ENCODE measurements at places on chromosomes 3 and 15.

GRCh38 chr15:60923925-60924324, 305.2 kb downstream of the RORA start:
- DNase-seq, result no peak

DNA sequence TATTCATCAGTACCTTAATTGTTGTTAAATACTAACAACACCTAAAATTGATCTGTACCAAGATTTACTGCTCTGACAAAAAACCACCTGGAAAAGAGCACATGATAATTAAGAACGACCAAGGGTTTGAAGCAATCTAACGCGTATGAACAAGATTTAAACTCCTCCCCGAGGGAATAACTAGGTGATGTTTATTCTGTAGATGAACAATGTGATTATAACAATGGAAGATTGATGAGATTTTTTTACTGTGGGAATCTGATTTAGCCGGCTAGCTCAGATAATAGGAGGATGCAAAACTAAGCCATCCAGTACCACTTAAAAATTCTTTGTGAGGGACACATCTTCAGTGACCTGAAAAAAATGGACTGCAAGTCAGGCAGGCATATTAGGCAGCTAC, 222.1 kb downstream of the FHIT start:
- DNase-seq, result no peak

- no peak for DNase-seq
Observed at GRCh38 chr3:84965141-84965540, 6.4 kb downstream of the CADM2 start.

DNA sequence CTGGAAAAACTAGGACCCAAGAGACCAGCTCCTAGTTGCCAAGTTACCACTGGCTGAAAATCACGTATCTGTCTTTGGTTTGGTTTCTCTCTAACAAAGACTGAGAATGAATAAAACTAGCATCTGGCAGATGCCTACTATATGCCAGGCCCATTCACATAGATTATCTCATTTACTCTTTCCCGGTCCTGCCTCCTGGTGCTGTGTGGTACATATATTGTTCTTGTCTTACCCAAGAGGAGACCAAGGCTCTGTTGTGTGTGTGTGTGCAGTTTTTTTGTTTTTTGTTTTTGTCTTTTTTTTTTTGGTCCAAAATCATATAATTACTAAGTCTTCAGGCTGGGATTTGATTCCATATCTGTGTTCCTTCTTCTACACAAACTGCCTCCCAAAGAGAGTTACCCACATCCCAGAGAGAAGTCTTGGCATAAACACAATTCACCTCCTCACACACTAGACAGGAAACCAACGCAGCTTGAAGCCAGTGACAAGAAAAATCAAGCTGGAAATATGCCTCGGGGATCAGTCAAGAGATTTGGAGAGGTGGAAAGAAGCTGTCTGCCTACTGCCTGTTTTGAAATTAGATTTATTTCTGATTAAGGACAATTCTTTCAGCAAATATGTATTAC, 891 bp downstream of the AHSG start:
- no peak for DNase-seq

GRCh38 chr3:194267744-194268653, 83.1 kb downstream of the CPN2 start:
- no peak for DNase-seq

DNA sequence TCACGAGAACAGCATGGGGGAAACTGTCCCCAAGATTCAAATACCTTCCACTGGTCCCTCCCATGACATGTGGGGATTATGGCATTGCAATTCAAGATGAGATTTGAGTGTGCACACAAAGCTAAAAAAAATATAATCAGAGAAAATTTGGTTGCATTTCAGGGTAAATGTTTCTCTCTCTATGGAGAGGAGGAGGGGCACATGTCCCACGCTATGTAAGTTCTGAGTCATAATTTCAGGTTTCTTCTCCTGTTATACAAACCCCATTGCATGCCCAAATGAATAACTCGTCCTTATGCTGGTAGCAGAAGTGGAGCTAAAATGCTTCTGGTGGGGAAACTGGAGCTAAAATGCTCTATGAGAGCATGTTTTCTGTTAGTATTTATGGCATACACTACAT, 209.7 kb upstream of the DCBLD2 start:
- no peak for DNase-seq

GRCh38 chr15:66868918-66869317, 166.9 kb downstream of the SMAD6 start:
- DNase-seq, result no peak

- no peak for DNase-seq
Observed at GRCh38 chr3:135068011-135068410, 273.0 kb downstream of the EPHB1 start.

DNA sequence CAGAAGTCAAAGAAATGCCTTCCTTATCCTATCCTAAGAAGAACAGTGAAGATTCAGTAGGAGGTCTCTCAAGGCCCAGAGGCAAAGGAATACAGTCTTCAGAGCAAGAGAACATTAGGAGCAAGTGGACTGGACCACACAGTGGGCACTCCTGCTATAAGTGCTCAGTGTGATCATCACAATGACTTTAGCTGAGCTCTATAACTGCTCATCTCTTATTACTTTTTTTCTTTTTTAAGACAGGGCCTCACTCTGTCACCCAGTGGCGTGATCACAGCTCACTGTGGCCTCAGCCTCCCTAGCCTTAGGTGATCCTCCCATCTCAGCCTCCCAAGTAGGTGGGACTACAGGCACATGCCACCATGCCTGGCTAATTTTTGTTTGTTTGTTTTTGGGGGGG, 48.1 kb downstream of the COL8A1 start:
- DNase-seq, result no peak

- DNase-seq, result no peak
Observed at GRCh38 chr3:128879991-128880390, 571 bp downstream of the ACAD9 start.

- no peak for DNase-seq
Observed at GRCh38 chr3:194401346-194401745, 2.3 kb upstream of the GP5 start.

GRCh38 chr3:51773529-51774056, 5.4 kb downstream of the IQCF6 start:
- DNase-seq, result no peak

DNA sequence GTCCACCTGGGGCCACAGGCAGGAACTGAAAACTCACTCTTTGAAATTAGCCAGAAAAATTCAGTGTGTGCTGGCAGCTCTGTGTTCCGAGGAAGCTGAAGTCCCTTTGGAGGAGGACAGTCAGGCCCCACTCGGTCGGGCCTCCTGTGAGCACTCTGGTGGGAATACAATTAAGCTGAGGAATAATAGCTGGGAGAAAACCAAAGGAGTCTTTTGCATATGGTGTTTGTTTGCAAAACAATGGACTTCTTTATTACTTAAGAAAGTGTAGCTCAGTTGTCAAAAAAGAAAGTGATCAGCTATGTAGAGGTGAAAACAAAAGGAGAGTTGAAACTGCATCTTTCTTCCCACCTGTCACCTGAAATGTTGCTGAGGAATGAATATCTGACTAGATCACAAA, 202.5 kb downstream of the MEIS2 start:
- DNase-seq, result no peak

DNA sequence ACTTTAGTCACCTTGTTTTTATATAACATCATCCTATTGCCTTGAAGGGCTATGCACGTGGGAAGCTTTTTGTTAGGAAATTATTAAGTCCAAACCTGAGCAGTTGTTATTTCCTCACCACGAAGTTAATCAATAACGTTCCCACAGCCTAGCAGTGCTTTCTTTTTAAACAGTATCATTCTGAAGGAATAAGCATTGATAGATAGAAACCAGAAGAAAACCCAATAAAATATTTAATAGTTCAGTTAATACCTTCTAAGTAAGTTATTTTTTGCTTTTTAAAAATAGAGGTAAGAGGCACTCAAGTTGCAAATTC, 149.3 kb downstream of the KCNMB2 start:
- no peak for DNase-seq

DNA sequence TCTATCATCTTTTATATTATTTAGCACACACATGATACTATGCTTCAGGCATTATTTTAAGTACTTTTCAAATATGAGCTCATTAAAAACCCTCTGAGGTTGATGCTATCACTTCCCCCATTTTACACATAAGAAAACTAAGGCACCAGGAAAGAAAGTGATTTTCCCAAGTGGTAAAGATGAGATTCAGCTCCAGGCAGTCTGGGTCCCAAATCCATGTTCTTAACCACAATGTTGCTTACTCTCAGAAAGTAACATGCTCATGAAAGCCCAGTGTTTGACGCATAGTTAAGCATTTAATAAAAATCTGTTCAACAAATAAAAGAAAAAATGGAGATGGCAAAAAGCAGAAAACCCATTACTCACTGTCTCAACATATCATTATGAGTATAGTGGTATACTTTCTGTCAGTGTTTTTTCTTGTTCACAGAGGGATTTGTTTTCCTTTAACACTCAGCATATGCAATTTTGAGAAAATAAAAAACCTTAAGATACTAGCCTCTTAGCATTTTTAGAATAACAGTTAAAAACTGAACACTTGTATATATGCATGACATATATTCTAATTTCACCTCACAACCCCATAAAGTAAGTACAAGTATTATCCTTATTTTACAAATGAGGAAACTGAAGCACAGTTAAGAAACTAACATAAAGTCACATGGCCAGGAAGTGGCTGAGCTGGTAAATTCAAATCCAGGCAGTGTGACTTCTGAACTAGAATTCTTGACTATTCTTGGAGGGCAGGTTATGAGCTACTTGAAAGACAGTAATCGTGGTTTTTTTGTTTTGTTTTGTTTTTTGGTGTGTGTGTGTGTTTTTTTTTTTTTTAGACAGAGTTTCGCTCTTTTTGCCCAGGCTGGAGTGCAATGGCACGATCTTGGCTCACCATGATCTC, 10.4 kb downstream of the PEAK1 start:
- no peak for DNase-seq

DNA sequence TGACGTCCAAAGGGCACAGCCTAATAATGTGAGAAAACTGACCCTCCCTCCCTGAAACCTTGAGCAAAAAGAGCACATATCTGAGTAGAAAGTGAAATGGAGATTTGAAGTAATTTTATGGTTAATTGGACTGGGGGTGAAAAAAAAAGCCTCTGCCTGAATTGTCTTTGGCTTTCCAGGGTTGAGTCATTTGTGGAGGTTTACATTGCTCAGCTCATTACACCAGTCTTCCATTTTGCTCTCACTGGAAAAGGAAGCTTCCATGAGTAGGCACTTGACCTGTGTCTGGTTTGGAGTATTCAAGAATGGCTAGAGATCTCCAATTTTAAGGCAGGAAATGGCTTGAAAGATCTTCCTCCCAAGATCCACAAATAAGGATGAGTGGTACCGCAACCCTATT, 273.9 kb downstream of the PDCD6IP start:
- no peak for DNase-seq

DNA sequence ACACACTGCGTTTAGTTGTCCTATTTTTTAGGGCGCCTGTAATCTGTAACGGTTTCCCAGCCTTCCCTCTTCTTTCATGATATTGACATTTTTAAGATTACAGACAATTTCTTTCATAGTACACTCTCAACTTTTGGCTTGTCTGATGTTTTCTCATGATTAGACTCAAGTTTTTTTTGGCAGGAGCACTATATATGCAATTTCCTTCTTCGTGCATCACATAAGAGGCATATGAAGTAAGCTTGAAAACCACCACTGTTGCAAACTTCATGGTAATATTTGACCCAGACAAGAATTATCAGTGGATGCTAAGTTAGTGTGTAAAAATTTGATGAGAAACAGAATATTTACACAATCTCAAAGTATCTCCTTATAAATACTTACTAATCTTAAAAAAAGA, 119.2 kb upstream of the CMC1 start:
- no peak for DNase-seq

All from activated CD4-positive, CD25-positive, alpha-beta regulatory T cell (primary cell).